ENCODE measurements at places on chromosomes 6 and 20.

- DNase-seq = no peak
These were observed 288.0 kb downstream of the ADGB start for GRCh38 chr6:146886587-146887446.

DNA sequence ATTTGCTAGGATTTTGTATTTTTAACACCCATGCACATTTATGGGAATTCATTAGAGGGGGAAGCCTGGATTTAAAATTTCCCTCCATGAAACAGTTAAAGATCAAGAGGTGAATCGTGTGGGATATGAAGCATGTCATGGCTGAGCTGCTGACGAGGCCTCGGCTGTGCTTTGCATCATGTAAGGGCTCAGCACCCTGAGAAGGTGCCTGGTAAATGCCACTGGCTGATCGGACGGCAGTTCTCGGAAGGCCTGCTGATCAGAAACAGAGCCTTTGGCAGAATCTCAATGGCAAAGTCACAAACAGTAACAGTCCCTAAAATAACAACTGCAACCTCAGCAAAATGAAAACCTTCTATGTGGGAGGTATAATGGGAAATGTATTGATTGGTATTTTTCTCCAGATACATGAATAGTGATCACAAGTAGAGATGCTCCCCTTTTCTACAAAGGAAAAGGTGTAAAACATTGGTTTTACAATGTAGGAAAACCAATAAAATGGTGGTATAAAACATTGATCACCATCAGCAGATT, 53.0 kb upstream of the FUCA2 start:
- no peak for DNase-seq

GRCh38 chr20:48521121-48521520, 306.7 kb downstream of the PREX1 start:
- no peak for DNase-seq

GRCh38 chr6:19415605-19416326, 421.4 kb upstream of the ID4 start:
- DNase-seq = no peak

Data from stimulated activated CD8-positive, alpha-beta memory T cell treated with anti-CD3 and anti-CD28 coated beads, Interleukin-4, amount 100 ng/mL, for 4 hours (primary cell).